Stimulated activated CD8-positive, alpha-beta memory T cell treated with anti-CD3 and anti-CD28 coated beads, Interleukin-2, amount 100 ng/mL, for 1 hour (primary cell): ENCODE measurements at places on chromosomes 1 and 21.
A peak's percentile ranks its signal among the peaks of the same experiment; 100 is the strongest.

DNA sequence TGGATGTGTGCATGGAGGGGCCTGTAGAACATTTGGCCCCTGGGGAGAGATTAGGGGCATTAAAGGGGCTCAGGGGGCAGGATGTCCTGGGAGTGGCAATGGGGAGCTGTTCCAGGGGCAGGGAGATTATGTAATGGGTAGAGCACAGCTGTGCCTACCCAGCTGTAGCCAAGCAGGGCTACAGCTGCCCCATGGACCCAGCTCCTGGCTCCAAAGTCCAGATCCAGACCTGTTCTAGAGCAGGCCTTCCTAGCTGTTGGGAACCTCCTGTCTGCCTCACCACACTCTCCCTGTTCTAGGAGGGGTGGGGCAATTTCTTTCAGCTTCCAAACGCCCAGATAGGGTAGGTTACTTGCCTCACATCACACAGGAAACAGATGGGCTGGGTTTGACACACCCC lies 5.6 kb downstream of the RPS6KA1 start:
- no peak for DNase-seq

DNA sequence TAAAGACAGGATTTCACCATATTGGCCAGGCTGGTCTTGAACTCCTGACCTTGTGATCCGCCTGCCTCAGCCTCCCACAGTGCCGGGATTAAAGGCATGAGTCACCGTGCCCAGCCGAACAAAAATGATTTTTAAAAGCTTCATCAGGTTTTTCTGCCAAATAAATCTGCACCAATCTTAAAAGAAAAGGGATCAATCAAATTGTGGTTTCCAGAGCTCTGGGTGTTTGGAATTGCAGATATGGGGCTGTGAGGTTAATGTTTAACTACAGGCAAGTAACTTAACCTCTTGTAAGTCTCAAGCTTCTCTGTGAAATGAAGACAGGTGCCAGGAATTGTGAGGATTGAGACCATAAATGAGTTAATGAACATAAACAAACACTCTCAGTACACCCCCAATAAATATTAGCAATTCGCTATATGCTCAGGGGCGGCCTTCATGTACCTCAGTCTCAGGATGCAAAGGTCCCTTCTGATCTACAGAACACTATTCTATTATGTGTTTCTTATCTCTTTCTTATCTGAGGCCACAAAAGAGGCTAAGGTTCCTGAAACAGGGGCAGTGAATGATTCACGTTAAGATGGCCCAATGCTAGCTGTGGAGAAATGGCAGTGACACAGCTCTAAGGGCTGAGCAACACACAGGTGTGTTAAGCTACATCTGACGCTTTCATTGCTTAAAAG lies 7.1 kb upstream of the GNPAT start:
- no peak for DNase-seq

DNA sequence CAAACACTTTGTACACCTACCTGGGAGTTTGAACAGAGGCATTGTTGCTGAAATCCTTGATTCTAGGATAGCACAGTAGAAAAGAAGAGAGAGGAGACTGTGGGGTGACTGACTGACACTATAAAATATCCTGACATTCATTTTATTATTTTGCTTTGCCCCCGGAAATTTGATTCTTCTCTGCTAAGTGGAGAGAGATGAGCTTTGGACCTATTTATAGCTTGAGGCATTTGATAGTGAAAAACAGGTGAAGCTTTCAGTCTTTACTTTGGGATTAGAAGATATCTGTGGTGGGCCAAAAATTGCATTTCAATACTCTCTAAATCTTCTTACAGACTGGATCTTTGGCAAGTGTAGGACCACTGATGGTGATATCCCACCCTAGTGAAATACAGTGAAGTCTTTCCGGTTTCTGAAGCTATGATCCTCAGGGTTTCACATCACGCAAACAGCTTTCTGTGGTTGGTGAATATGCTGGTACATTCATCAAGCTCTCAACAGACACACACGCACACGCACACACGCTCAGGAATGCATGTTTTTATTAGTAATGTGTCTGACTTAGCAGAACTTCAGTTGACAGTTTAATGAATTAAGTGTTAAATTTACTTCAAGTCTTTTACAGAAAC lies at the start of gene AMPD1:
Gene AMPD1, minus strand, starts transcription at position 117 of the 629 bp plus-strand sequence. Its CDS starts 75 bp downstream, at position 42.
- no peak for DNase-seq

- no peak for DNase-seq
Measured at GRCh38 chr1:59878370-59878769, 48.2 kb downstream of the CYP2J2 start.

- DNase-seq: no peak
Measured at GRCh38 chr1:110061341-110061740, 9.1 kb downstream of the ALX3 start.

DNA sequence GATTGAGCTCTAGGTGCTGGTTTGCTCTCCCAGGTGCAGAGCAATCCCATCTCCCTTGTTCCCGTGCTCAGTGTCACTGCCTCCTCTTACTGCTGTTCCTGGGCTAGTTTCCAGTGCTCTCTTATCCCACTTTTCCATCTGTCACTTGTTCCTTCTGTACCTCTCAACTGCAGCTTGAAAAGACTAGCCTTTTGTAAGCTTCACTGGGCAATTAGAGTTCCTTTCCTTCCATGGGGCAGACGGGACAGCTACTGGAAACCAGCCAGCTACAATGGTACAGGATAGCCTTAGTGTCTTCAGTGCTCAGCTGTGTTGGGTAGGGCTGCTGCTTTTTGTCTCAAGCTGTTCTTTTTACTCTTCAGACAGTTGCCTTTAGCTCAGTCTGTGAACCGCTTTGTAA lies 31.6 kb downstream of the AGT start:
- DNase-seq: no peak

GRCh38 chr21:40481764-40482163 lies 365.2 kb downstream of the DSCAM start:
- DNase-seq: no peak

DNA sequence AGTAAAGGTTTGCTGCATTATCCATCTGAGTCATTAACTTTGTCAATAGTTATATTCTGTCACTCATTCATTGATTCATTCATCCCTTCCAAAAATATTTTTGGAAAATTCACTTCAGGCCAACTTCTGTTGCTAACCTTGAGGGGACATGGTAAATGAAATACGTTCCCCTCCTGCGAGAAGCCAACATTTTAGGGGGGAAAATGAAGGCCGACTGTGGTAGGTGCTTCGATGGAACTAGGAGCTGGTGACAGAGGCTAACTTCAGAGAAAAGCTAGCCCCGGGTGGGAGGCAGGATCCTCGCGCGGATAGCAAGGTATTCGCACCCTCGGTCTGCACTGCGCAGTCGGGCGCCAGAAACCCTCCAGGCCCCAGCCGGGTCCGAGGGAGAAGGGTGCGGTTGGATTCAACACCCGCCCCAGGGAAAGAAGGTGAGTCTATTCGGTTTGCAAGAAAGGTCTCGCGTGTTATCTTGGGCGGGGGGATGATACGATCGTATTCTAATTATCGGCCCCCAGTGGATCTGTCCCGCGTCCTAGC lies 646 bp upstream of the RRP15 start:
- DNase-seq: no peak

DNA sequence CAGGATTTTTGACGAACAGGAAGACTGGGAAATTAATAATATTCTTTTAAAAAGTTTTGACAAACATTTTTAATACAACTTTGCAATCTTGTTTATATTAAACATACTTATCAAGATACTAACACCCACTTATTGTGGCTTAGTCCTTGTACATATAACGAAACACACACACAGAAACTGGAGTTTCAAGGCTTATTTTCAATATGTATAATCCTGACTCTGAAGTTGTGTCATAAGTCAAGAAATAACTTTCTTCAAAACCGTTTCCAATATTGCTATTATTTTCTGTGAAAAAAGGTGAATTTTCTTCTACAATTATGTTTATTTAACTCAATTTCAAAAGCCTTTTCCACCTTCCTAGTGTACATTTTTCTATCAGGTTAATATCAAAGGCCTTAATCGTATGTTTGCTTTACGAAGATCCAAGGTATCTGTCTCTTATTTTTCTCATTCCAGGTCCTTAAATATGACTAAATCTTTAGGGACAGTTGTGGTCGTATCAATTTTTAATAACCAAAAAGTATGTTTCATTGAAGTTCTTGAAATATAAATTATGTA lies 1.8 kb downstream of the CDKN2C start:
- no peak for DNase-seq

DNA sequence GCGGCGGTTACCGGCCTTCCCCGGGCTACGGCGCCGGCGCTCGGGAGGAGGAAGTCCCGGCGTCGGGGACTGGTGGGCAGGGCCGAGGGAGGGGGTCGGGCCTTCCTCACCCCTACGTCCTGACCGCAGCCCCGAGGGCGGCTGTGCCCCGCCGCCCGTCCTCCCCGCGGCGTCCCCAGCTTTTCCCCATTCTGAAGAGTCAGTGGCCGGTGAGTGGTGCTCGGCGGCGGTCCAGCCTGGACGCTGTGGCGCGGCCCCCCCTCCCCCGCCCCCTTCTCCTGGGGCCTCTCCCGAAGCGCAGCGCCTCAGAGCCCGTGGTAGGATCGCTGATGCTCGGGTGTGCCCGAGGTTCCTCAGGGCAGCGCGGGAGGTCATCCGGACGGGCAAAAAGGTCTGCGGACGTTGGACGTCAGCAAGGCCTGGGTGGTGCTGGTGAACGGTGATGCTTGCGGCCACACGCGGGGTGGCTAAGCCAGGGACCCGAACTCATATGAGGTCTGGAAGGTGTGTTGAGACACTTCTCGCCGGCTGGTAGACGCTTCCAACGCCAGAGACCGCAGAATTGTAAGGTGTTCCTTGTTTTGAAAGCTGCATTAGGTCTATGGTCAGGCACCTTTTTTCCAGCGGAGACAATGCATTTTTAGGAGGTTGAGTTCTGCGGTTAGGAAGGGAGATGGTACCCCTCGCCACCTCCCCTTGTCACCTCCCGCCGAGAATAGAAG lies 725 bp downstream of the SLC25A33 start:
- peak; percentile 25 for DNase-seq

DNA sequence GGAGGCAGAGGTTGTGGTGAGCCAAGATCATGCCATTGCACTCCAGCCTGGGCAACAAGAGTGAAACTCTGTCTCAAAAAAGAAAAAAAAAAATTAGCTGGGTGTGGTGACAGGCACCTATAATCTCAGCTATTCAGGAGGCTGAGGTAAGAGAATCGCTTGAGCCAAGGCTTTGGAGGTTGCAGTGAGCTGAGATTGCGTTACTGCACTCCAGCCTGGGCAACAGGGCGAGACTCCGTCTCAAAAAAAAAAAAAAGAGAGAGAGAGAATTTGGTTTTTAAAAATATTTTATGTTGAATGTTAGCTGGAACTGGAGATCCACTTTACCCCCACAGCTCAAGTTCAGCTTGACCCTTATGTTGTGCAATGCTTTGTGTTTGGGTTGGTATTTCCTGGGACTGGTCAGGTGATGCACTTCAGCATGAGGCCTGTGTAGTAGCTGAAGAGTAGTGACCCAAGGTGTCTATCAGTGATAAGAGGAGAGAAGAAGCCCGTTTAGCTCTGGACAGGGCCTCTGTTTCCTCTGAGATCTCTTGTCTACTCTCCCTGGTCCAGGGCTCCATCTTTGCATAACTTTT lies 36.8 kb upstream of the MACF1 start:
- no peak for DNase-seq

GRCh38 chr1:210446479-210446878 lies 117.8 kb downstream of the HHAT start:
- DNase-seq: peak; percentile 61

- no peak for DNase-seq
Measured at GRCh38 chr1:9604836-9605235, 16.1 kb downstream of the TMEM201 start.

GRCh38 chr1:58781541-58782177 lies 2.2 kb downstream of the JUN start:
- peak; percentile 16 for DNase-seq

- DNase-seq: no peak
Measured at GRCh38 chr1:92543131-92544055, 56.7 kb upstream of the GFI1 start.

DNA sequence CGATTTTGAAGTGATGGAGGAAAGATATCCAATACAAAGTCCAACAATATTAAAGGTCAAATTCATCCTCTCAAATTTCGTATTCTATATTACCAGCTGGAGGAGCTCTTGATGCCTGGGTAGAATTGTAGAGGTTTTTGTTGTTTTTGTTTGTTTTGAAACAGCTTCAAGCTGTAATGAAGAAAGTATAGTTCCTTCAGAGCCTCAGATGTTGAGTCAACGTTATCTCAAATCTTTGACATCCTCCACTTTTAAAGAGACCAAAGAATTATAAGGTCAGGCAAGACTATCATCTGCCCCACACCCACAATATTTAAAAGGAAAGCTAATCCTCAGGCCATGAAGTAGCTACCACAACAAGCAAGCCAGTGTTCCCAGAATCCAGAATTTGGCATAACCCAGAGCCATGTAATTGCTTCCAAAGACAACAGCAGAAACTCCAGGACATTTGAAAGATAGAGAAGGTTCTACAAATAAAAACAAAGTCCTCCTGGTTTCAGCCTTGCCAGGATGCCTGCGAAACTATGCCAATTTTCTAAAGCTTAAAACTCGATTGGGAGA lies 24.9 kb downstream of the VAV3 start:
- no peak for DNase-seq

DNA sequence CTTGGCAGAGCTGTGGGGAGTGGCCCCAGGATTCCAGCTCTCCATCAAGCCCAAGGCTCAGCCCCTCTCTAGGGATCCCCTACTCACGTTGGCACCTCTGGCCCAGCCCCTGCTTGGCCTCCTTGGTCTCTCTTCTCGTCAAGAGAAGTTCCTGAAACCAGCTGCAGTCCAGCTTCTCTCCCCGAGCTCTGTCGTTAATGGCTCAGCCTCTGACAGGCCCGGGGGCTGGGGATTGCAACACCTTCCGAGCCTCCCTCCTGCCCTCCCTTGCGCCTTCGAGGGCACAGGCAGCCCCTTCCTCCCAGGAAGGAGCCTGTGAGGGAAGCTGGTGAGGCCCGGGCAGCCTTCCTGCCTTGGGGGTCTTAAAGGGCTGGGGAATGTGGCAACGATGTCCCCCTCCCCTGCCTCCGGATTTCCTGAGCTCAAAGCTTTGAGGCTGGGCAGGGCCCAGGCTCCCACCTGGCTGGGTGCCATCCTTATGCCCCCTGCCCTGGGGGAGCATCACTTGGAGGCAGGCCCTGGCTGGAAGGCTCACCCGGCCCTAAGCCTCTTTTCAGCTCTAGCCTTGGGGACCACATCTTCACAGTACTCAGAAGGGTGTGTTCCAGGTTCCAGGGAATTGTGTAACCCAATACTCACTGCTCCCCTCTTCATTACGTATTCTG lies at the start of gene CSF3R:
Gene CSF3R, minus strand, starts transcription at position 190 of the 665 bp plus-strand sequence. CDS start 3,417 bp downstream, outside the sequence.
- no peak for DNase-seq

- DNase-seq: no peak
Measured at GRCh38 chr1:184865831-184866230, 108.5 kb downstream of the NIBAN1 start.

DNA sequence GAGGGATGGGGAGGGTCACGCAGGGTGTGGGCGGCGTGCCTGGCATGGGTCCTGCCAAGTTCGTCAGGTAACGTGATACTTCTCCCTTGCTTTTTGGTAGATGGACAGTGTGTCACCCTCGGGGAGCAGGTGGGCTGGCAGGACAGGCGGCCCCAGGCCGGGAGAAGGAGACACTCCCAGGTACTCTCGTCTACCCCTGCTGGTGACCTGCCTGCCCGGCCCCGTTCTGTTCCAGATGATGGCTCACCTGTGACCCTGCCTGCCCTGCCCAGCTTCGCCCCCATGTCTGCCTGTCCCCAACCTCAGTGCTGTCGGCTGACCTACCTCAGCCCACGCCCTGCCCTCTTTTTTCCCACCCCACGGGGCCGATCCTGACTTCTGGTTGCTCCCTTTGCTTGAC lies 144.7 kb downstream of the PCBP3 start:
- DNase-seq: no peak
